ENCODE measurements at places on chromosomes 5 and 9.

GRCh38 chr5:155008669-155009068, 4.9 kb upstream of the KIF4B start:
- DNase-seq = no peak

DNA sequence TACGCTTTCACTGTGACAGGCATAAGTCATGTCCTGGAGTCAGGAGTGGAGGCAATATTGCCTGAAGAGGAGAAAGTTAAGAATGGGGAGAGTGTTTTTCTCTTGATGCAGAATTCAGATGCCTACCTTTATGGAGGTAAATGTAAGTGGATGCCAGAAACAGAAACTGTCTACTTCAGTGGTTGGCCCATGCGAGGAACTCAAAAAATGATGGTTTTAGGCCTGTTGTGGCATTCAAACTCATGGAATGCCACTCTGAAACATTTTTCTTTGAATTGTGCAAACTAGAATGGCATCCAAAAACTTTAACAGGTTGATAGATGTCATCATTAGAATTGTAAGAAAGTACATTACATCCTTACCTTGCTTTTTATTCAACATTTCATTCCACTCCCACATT, 47.7 kb upstream of the NTRK2 start:
- DNase-seq = no peak

DNA sequence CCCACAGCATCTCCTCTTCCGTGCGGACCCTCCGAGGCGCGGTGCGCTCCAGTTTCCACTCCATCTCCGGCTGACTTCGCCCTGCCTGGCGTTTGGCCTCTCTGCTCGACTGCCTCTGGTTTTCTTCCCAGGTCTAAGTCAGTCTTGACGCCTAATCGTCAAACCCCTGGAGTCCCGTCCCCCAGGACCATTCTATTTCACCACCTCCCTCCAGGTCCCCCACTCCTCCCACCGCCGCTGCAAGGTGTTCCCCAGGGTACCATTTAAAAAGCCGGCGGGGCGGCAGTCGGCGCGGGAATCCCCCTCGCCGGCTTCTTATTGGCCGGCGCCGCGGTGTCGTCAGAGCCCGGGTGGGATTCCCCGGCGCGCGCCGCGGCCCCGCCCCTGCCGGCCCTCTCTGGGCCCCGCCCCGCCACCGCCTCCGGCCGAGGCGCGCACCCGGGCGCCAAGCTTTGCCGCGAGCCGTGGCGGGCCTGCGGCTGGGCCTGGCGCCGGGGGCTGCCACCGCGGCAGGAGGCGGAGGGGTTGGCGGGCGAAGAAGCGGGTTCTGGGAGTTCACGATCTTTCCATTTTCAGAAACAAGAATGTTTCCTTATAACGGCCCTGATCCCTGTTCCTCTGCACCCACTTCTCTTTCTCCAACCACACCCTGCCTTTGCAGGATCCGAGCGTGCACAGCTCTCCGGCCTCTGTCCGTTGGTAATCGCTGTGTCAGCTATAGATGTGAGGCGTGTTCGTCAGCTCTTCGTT, at the start of gene CDC20B:
TSS of gene CDC20B (minus strand) at position 241 of the 750 bp plus-strand sequence. CDS start at position 64, 177 bp downstream.
- DNase-seq = peak; percentile 80

DNA sequence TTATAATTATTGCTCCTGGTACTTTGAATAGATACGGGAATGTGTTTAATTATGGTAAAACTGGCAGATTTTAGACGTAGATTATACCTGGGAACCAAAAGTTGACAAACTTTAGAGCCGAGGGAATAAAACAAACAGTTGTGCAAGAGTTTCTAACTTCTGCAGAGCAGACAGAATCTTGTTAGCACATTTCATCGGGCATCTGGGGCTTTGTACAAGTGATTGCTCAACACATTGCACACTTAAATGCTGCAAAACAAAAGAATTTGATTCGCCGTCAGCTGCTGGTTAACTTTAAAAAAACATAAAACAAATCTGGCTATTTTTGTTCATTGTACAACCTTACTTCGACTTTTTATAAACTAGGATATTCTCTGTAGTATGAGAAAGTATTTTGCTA, 398.1 kb downstream of the MAN2A1 start:
- DNase-seq = no peak

DNA sequence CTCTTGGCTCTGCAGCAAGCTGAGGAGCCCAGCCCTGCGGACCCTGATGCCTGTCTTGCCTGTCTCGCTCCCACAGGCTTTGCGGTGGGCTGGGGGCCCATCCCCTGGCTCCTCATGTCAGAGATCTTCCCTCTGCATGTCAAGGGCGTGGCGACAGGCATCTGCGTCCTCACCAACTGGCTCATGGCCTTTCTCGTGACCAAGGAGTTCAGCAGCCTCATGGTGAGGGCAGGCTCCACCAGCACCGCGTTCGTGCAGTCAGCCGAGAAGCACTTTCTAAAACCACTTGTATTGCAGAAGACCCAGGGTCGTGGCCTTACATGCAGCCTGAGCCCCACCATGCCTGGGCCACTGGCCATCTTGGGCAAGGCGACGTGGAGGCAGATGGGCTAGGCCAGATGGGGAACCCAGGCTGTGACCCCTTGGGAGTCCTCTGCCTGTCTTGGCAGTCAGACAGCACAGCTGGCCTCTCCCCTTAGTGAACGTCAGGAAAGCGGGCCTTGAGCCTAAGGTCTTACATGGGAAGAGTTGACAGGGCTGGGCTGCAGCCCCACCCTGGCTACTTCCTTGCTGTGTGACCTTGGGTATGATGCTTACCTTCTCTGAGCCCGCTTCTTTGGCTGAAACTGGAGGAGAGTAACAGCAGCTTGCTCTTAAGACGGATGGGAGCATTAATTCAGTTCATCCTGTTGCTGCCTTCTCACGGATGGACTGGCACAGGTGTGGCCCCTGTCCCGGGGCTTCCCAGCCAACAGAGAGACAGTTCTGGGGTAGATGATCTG, 8.6 kb downstream of the SLC2A8 start:
- no peak for DNase-seq

GRCh38 chr5:75348241-75348640, 11.2 kb downstream of the HMGCR start:
- DNase-seq = no peak

GRCh38 chr5:34652914-34653313, 3.2 kb upstream of the RAI14 start:
- DNase-seq = no peak

GRCh38 chr9:113247640-113248039, 26.3 kb downstream of the SLC31A1 start:
- DNase-seq = no peak

DNA sequence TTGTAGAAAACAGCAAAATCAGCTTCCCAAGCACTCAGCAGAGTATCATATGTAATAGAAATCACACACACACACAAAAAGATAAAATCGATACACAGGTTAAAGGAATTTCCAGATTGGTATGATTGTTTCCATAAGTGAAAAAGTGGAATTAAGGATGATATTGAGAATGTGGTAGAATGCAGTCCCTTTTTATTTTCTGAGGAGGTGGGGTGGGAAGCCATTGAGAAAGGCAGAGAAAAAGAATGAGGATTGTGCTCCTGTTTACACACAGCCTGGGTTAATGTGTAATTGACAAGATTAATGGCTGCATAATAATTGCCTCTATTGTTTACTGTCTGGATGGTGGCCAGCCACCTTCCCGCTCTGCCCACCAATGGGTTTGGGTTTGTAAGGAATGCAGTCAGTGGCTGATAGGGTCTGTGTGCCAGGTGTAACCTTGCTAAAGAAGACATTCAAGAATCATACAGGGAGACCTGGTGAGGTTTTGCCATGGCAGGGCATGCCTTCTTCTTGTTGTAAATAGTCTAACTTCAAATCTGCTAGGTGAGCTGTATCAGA, 177.2 kb upstream of the MAP3K1 start:
- DNase-seq = no peak

DNA sequence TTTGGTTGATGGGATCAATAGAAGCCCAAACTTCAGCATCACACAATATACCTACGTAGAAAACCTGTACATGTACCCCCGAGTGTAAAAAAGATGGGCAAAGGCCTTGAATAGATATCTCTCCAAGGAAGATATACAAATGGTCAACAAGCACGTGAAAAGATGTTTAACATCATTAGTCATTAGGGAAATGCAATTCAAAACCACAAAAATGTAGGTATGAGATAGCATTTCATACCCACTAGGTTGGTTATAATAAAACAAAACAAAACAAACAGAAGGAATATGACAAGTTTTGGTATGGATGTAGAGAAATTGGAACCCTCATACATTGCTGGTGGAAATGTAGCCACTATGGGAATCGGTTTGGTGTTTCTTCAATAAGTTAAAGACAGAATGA, 33.1 kb upstream of the PPARGC1B start:
- DNase-seq = no peak

DNA sequence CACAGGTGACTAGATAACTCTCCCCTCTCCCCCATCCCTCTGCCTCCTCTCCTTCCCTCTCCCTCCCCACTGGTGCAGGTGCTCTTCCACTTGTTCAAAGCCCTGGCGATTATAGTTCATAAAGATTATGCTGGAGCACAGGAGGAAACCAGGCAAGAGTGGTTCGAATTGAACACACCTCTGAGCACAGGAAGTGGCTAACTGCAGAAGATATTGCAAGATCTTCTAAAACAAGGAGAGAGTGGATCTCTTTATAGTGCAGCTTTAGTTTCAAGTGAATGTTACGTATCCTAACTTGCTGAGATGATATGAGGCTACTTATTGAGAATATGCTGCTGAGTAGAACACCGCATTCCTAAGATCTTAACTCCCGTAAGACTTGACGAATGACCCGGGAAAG, 178.4 kb downstream of the GOLPH3 start:
- no peak for DNase-seq
